Heart left ventricle (tissue), 16 donors: ENCODE measurements at places on chromosomes 16 and 17.
A peak's percentile ranks its signal among the peaks of the same experiment; 100 is the strongest.

DNA sequence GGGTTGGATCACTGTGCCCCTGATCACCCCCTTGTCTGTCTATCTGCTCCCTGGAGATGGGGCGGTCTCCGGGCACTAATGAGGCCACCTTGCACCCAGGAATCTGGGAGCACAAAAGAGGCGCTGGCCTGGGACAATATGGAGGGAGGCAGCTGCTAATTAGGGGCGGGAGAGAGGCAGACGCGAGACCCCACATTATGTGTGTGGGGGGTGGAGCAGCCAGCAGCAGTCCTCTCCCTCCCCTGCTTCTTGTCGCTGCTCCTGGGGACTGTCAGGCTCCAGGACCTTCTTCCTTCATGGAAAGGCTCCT lies 324 bp upstream of the HCRT start:
- no peak for DNase-seq

GRCh38 chr17:44408786-44409185 lies 19.3 kb upstream of the ITGA2B start:
- no peak for DNase-seq

GRCh38 chr16:67598527-67598926 lies 36.2 kb downstream of the CTCF start:
- DNase-seq, result no peak

GRCh38 chr16:78237841-78238240 lies 138.4 kb downstream of the WWOX start:
- DNase-seq, result no peak

- DNase-seq, result no peak
These were observed 32.6 kb downstream of the FA2H start for GRCh38 chr16:74742051-74742481.

- no peak for DNase-seq
These were observed 110.0 kb downstream of the N4BP1 start for GRCh38 chr16:48499923-48500381.

- DNase-seq, result no peak
These were observed 6.2 kb downstream of the PRCD start for GRCh38 chr17:76545918-76546555.

GRCh38 chr17:76405967-76406647 lies 21.7 kb downstream of the SPHK1 start:
- peak; percentile 84 for DNase-seq

GRCh38 chr16:55033225-55034156 lies 102.8 kb downstream of the IRX5 start:
- DNase-seq, result no peak

DNA sequence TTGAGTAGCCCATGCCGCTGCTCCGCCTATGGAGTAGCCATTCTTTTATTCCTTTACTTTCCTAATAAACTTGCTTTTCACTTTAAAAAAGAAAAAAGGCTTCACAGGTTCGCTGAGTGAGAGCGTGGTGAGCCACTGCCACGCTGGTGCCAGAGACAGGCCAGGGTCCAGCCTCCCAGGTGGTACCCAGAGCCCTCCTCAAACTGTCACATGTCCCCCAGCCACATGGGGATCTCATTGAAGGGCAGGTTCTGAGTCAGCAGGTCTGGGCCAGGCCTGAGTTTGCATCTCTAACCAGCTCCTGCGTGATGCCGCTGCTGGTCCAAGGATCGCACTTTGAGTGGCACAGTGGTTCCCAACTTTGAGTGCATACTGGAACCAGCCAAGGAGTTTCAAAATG lies 36.2 kb downstream of the RBFOX3 start:
- DNase-seq, result no peak

GRCh38 chr16:72957303-72958277 lies 90.3 kb downstream of the ZFHX3 start:
- no peak for DNase-seq

DNA sequence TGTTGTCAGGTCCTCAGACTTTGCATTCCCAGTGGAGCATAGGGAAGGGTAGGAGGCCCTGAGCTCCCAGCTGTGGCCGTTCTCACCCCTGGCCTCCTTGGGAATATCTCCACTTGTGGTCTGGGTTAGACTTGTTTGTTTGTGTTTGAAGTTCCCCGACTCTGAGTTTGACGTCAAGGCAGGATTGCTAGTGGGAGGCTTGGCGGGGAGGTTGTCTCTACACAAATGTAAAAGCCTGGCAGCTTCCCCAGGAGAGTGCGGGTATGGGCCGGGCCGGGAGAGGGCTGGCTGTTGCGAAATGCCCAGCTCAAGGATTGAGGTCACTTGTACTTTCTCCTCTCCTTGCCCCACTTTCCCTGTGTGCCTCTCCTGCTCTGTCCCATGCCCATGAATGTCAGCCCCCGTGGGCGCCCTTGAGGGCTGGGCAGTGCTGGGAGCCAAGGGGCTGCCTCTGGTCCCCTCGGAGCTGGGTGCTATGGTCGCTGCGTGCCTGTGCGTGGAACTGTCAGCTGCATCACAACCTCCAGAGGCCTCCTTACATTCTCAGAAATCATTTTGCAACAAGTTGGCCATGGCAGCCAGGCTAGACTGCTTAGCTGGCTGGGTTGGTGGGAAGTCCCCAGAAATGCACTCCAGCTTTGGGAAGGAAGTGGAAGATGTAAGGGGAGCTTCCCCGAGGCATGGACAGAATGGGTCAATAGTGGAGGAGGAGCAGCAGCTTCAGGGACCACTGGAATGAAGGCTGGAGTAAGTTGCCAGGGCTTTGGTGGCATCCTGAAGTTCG lies 84.3 kb downstream of the KSR1 start:
- DNase-seq, result peak; percentile 67

DNA sequence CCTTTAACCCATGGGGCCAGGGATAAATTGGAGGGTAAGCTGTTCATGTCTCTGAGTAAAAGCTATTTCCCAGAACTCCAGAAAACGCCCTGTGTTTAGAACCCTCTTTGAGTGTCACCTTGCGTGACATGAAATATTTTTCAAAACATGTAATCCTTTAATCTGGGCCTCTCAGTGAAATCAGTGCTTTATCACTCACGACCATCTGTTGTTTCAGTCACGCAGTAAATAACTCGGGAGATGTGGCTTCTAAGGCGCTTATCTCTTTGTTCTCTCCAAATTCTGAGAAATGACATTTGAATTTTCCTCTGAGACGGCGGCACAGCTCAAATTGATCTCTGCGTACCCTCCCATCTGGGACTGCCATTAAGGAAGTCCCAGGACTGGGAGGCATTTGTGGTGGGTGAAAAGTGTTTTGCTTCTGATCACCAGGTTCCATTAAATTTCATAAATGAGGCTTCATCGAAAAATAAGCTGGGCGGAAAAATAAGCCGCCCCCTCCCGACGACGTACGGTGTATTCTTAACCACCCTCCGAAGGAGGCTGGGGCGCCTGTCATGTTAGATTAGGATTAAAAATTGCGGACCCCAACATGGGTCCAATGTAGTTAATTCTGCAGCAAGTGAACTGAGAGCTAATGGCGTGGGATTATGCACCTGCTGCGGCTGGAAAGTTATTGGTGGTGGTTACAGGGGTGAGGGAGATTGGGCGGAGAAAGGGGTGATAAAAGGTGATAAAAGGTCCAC lies 12.7 kb downstream of the WFDC1 start:
- no peak for DNase-seq

DNA sequence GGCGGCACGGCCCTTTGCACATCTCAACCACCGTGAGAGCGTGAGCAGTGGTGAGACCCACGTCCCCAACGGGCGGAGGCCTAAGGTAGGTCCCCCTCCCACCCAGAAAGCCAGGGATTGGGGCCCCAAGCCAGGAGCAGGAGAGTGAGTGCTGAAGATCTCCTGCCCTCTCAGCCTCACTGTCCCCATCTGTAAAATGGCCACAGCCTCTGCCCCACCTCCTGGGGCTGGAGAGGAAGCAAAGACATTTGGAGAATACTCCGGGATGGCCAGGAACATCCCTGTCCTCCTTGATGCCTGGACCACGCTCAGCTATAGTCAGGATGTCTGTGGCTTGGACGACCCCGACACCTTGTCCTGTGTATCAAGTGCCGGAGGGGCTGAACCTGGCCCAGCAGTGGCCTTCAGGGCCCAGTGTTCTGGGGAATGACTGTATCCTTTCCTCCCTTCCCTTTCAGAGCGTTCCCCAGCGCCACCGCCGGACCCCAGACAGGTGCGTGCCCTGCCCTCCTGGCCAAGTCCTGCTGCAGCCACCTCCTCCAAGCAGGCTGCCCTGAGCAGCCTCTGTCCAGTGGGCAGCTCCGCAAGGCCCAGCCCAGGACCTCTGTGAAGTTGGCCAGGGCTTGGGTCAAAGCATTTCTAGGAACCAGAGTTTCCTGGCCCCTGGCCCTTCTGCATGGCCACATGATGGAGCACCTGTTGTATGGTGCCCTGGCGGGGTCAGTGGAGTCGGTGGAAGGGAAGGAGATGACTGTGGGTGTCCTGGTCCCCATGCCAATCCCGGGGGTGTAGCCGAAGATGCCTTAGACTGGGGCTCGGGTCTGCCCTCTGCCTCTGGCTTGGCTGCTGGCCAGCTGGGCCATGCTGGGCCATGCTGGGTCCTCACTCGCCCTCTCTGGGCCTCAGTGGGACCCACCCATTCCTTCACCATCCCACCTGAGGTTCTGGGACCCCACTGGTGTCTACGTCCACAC lies 38.4 kb downstream of the ADCY7 start:
- DNase-seq, result no peak

DNA sequence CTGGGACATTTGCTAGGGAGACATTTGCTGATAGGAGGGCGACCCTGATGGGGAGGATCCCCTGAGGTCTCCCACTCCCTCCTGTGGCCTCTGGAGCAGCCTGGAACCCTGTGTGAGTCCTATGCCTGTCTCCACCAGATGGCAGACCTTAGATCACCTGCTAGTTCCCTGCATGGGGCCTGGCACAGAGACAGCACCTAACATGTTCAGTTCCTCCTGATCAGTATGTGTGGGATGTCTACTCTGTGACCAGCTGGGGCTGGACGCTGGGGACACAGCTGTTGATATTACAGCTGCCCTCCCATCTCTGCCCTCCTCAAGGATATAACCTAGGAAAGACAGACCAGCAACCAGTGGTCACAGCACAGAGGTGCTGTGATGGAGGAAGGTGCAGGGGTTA lies 1.1 kb upstream of the ADCY7 start:
- DNase-seq, result no peak

DNA sequence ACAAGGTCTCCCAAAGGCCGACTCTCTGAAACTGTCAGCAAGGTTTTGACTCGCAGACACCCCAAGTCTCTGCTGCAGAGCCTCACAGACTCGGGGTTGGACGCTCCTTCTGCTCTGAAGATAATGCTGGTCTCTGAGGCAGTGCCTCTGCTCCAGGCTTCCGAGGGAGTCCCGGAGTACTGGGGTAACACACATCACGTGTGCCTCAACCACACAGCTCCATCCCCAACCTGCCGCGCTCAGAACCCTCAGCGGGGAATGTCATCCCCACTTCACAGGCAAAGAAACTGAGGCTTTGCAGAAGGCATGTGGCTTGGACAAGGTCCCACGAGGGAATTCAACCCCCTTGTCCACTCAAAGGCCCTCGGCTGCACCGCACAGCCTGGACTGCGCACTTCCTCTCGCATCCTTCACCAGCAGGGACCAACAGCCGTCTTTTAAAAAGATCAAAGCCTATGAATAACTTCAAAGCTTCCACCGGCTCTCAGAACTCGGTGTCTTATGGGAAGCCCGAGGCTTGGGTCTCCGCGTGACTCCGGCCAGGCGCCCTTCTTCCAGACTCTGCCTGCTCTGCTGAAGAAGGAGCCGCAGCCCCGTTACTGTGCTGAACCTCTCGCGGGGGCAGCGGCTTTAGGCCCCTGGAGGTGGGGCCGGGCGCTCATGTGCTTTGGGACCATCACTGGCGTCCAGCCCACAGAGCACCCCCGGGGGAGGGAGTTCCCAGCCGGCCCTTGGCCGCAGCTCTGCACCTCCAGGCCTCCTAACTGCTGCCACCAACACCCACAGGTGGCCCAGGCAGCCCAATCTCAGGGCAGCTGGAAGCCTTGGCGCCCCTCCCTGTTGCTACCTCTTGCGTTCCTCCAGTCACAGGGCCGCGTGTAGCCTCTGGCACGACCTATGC lies 2.2 kb downstream of the TMEM204 start:
- peak; percentile 66 for DNase-seq

DNA sequence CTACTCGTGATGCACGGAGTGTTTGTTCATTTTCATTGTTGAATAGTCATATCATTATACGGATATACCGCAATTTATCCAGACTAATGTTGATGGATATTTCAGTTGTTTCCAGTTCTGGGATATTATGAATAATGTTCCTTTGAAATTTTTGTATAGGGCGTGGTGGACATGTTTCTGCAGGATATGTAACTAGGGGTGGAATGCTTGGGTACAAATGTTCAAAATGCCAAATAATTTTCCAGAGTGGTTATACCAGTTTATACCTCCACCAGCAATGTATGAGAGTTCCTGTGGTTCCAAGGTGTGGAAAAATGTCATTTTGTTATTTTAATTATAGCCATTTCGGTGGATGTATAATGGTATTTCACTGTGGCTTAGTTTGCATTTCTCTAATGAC lies 53.6 kb downstream of the NUP88 start:
- no peak for DNase-seq

DNA sequence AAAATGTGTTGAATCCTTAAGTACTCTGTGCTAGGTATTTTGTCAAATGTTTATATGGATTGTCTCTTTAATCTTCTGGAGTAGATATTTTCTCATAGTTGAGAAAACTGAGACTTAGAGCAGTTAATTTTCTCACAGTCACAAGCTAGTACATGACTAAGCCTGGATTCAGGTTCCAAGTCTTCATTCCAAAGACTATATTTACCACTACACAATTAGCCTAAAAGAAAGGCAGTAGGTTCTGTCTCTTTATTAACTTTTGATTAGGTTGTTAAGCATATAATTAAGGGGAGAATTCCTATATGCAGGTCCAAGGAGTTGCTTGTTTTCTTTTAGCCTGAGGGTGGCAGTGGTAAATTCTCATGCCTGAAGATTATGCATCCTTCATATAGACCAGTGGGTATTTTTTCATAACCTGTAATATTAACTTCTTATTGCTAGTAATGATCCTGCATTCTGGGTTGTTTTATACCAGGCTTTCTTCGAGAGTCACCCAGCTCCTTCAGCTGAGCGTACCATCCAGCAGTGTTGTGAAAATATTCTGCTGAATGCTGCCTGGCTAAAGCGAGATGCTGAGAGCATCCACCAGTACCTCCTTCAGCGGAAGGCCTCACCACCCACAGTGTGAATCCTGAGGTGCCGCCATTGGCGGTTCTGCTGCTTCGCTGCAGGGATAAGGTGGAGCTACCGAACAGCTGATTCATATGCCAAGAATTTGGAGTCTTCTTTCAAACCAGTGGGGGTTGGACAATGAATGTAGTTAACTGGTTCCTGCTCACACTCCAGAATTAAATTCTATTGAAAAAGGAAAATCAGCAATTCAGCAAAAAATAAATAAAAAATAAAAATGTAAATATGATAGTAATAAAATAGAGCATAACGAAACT lies 28.2 kb upstream of the KPNB1 start:
- peak; percentile 37 for DNase-seq

GRCh38 chr17:19539841-19540311 lies 6.2 kb downstream of the SLC47A1 start:
- no peak for DNase-seq

- no peak for DNase-seq
These were observed 89.8 kb downstream of the CYB561 start for GRCh38 chr17:63356337-63356757.

DNA sequence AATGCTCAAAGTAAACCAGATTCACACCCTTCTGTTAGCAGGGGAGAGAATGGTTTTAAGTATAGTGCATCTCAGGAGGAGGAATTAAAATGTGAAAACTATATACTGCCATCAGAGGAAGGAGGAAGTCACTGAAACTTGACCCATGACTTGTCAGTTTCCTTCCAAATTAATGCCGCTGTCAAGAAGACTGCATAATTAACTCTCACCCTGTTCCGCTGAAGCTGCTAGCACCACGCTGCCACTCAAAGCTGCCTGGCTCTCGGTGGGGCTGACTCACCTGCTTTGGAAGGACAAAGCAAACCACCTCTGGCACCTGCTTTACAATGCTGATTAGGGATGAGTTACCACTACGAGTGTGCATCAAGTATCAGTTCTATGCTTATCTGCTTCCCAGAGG lies 37.8 kb upstream of the ULK2 start:
- DNase-seq, result no peak
